ENCODE measurements at places on chromosomes 11 and 22. TPM values are rescaled to one million over a fixed set of nuclear protein-coding genes. Genes with fewer than 3 reads are reported as not detected.
A peak's percentile ranks its signal among the peaks of the same experiment; 100 is the strongest.

MCHR1 gene
- total RNA-seq = not detected

DNA sequence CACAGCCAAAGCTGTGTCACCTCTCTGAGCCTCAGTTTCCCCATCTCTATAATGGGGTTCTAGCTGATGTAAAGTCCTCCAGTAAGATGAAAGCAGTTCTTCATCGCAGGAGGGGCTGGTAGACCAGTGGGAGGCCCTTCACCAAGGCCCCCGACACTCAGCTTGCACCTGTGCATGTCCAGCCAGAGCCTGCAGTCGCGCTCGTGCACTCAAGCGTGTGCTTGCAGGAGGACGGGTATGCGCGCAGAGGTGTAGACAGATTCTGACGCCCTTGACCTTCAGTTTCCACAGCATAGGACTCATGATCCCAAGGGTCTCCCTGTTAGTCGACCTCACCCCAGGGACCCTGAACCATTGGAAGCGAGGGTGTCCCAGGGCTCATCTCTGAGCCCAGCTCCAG, 633.7 kb downstream of the TBC1D22A start:
- no peaks in the 10 kb centered on the region for H3K27me3 ChIP-seq
- H3K27ac ChIP-seq = no peak overlapping the region
- H3K4me1 ChIP-seq = no peaks in the 10 kb centered on the region
- no peaks in the 10 kb centered on the region for H3K36me3 ChIP-seq
- H3K4me3 ChIP-seq = no peak overlapping the region

PAMR1 gene
- not detected for total RNA-seq

ANO5 gene
- not detected for total RNA-seq

DNA sequence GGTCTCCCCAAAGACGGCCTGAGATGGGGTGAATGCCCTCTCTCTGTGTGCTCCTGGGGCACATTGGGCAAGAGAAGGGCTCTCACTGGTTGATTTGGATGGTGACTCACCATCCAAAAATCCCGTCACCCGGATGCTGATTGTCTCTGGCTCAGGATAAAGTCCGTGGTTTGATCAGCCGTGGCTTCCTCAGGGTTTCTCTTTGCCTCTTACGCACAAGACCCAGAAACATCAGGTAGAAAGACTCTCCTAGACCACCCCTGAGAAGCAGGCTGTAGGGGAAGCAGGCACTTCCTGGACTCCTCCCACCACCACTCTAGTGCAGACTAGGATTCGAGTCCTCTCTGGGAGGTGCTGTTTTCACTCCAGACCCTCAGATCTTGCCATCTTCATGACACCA, 176.1 kb upstream of the NCAM1 start:
- DNase-seq = no peak
- H3K4me1 ChIP-seq = no peaks in the 10 kb centered on the region
- no peaks in the 10 kb centered on the region for H3K36me3 ChIP-seq
- H3K27ac ChIP-seq = no peak overlapping the region

GRCh38 chr11:40306938-40307548, 1152.4 kb downstream of the LRRC4C start:
- H3K4me3 ChIP-seq = no peak overlapping the region
- no peak for DNase-seq
- H3K36me3 ChIP-seq = no peaks in the 10 kb centered on the region
- H3K27me3 ChIP-seq = no peaks in the 10 kb centered on the region

- H3K4me1 ChIP-seq = no peaks in the 10 kb centered on the region
- no peaks in the 10 kb centered on the region for H3K36me3 ChIP-seq
- no peak overlapping the region for H3K4me3 ChIP-seq
- no peak for DNase-seq
Observed at GRCh38 chr11:113213549-113213948, 100.8 kb upstream of the TTC12 start.

DNA sequence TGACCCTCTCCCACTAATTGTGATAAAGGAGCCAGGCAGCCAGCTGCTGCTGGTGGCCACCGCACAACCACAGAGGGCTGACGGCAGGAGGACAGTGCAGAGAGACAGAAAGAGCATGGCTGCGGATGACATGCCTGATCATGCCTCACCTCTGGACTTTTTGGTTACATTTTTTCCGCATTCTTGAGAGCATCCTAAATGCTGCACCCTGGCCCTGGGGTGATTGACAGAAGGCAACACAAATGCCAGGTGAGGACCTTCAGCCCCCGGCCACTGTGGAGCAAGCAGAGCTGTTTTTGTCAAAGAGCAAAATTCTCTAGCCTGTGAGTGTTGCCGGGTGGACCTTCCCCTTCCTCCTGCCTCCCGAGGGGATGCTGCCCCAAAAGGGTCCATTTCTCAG, 78.5 kb downstream of the RPS6KA4 start:
- peaks cover 5% of the 10 kb centered on the region for H3K27me3 ChIP-seq
- no peak overlapping the region for H3K27ac ChIP-seq
- no peak overlapping the region for H3K4me3 ChIP-seq
- H3K4me1 ChIP-seq = no peaks in the 10 kb centered on the region

APOL5 gene
- total RNA-seq = not detected

GRCh38 chr11:11942668-11943067, 65.8 kb downstream of the DKK3 start:
- DNase-seq = no peak
- H3K4me1 ChIP-seq = no peaks in the 10 kb centered on the region
- no peaks in the 10 kb centered on the region for H3K27me3 ChIP-seq
- no peak overlapping the region for H3K4me3 ChIP-seq
- H3K27ac ChIP-seq = no peak overlapping the region

DNA sequence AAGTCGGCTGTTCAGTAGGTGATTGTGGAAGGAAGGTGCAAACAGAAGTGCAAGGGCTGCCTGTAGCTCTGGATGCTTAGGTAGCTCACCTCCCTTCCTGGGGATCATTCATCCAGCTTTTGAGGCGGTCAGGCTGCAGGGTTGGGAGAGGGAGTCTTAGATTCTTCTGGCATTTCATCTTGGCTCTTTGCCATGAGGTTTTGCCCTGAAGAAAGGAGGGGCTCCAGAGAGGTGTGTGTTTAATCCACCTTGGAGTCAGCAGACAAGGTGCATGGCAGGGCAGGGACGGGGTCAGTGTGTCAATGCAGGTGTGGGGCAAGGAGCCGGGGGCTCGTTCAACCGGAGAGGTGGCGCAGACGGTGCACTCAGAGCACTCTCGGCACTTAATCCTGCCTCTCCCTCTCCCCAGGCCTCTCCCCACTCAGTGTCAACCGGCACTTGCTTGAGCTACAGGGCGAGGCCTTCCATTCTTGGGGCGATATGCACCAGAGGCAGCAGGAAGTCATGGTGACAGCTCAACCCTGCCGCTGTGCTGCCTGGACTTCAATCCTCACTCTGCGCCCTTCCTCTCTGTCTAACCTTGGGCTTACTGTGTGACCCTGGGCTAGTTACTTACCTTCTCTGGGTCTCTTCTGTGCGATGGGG, 7.2 kb downstream of the ADAMTS15 start:
- no peaks in the 10 kb centered on the region for H3K36me3 ChIP-seq
- peaks cover 5% of the 10 kb centered on the region for H3K27me3 ChIP-seq
- H3K4me3 ChIP-seq = no peak overlapping the region
- DNase-seq = no peak

- H3K4me1 ChIP-seq = peaks cover 13% of the 10 kb centered on the region
- H3K4me3 ChIP-seq = no peak overlapping the region
- no peak for DNase-seq
- H3K36me3 ChIP-seq = peaks cover 2% of the 10 kb centered on the region
Observed at GRCh38 chr11:61353131-61354067, 8.3 kb downstream of the CYB561A3 start.

GRIA4 gene
- total RNA-seq = not detected

SERPING1 gene
- not detected for total RNA-seq

DNA sequence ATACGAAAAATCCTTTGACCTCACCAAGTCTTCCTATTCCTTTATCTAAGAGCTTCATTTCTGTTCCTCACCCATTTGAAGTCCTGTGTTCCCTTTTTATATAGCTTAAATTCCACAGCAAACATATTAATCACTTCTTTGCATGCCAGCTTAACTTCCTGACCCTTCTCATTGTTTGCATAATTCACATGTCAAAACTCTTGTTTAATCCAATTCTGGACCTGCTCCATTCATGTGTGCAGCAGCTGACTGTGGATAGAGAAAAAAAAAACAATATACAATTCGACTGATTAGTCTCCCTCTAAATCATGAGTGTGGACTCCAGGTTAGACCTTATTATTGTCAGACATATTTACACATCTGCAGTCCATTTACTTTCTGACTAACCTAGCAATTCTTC, 991.2 kb upstream of the TENM4 start:
- H3K36me3 ChIP-seq = no peaks in the 10 kb centered on the region
- no peak for DNase-seq
- no peak overlapping the region for H3K27ac ChIP-seq

ELFN2 gene
- 0.62 TPM for total RNA-seq

GRCh38 chr11:128488471-128488870, 98.9 kb downstream of the ETS1 start:
- peaks cover 100% of the 10 kb centered on the region for H3K4me1 ChIP-seq
- H3K36me3 ChIP-seq = peaks cover 54% of the 10 kb centered on the region

SLC17A6 gene
- not detected for total RNA-seq

DNA sequence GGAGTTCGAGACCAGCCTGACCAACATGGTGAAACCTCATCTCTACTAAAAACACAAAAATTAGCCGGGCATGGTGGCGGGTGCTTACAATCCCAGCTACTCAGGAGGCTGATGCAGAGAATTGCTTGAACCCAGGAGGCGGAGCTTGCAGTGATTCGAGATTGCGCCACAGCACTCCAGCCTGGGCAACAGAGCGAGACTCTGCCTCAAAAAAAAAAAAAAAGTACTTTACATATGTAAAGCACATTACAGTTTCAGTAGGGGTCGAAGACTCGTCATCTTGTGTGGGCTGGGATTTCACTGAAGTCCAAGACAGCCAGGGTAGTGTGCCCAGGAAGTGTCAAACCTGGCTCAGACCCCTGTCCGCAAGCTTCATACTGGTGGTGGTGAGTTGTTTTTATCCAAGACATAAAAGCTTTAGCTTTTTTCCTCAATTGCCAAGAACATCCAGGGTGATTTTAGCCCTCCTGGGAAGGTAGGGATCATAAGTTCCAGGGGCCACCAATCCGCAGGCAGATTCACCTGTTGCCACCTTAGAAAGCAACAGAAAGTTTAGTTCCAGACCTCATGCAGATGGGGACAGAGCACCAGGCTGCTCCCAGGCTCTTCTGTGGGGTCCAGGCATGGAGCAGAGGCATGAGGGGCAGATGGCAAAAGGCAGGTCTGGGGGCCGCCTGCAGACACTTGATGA, 21.6 kb upstream of the ADORA2A start:
- H3K27me3 ChIP-seq = no peaks in the 10 kb centered on the region

DNA sequence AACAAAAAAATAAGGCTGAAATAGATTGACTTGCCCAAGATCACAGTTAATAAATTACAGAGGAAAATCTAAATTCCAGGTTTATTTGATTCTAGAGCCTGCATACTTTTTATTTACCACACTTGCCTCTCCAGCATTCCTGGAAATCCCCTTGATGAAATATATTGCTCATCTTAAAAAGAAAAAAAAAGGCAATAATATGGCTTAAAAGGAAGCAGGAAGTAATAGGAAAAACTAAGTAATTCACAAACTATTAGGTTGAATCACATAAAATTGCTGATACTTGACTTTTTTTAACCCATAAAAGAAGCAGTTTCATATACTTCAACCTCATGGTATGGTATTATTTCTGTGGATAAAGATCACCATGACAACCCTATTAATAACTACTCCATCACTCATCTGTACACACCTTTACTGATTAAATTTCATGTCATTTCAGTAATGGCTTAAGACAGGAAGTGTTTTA, 52.9 kb downstream of the COPB1 start:
- no peaks in the 10 kb centered on the region for H3K27me3 ChIP-seq
- H3K4me3 ChIP-seq = no peak overlapping the region
- DNase-seq = no peak
- H3K27ac ChIP-seq = peak overlapping the region; percentile 91

- DNase-seq = no peak
- no peak overlapping the region for H3K4me3 ChIP-seq
- H3K36me3 ChIP-seq = no peaks in the 10 kb centered on the region
- no peaks in the 10 kb centered on the region for H3K4me1 ChIP-seq
- H3K27me3 ChIP-seq = no peaks in the 10 kb centered on the region
Observed at GRCh38 chr11:127393460-127393997, 393.0 kb upstream of the KIRREL3 start.

MOGAT2 gene
- total RNA-seq = not detected

SLC22A6 gene
- not detected for total RNA-seq

DNA sequence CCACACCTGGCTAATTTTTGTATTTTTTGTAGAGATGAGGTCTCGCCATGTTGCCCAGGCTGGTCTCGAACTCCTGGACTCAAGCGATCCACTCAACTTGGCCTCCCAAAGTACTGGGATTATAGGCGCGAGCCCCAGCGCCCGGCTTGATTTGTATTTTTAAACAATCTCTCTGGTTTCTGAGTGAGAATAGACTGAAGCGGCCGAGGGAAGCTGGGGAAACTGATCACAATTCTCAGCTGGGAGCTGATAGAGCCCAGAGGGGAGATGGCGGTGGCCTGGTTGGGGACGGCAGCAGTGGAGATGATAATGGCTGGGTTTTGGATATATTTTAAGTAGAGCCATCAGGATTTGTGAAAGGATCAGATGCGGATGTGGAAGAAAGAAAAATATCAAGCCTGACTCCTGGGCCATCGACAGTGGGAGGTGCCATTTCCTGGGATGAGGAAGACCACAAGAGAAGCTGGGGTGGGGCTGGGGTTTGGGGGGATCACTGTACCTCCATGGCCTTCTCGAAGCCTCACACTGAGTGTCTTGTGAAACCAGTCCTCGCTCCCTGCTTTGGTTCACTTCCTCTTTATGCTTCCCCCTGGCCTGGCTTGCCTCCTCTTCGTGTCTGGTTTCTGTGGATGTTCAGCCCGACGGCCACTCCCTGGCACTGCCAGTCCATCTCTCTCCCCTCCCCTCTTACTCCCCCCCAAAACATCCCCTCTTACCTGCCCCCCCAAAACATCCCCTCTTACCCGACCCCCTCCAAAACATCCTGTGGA, 51.9 kb downstream of the IGLL1 start:
- peaks cover 9% of the 10 kb centered on the region for H3K27me3 ChIP-seq
- no peak for DNase-seq
- H3K4me3 ChIP-seq = no peak overlapping the region
- H3K27ac ChIP-seq = no peak overlapping the region

GLYAT gene
- total RNA-seq = not detected

- no peak for DNase-seq
- no peaks in the 10 kb centered on the region for H3K4me1 ChIP-seq
Observed at GRCh38 chr11:36142439-36142838, 146.8 kb downstream of the COMMD9 start.

- no peak overlapping the region for H3K4me3 ChIP-seq
- peaks cover 17% of the 10 kb centered on the region for H3K27me3 ChIP-seq
- H3K27ac ChIP-seq = no peak overlapping the region
- DNase-seq = no peak
- peaks cover 12% of the 10 kb centered on the region for H3K4me1 ChIP-seq
Observed at GRCh38 chr11:5593146-5593545, 3.3 kb upstream of the TRIM6 start.

- DNase-seq = no peak
- peaks cover 74% of the 10 kb centered on the region for H3K27me3 ChIP-seq
- peak overlapping the region; percentile 69 for H3K4me3 ChIP-seq
- no peaks in the 10 kb centered on the region for H3K36me3 ChIP-seq
- peaks cover 38% of the 10 kb centered on the region for H3K4me1 ChIP-seq
- no peak overlapping the region for H3K27ac ChIP-seq
Observed at GRCh38 chr11:62925308-62925707, 4.1 kb upstream of the CHRM1 start.

Data from activated T-cell treated with anti-CD3 and anti-CD28 coated beads, Interleukin-2, amount 50 U/mL, for 72 hours (primary cell).